ENCODE measurements at places on chromosomes 4 and X.
A peak's percentile ranks its signal among the peaks of the same experiment; 100 is the strongest.

DNA sequence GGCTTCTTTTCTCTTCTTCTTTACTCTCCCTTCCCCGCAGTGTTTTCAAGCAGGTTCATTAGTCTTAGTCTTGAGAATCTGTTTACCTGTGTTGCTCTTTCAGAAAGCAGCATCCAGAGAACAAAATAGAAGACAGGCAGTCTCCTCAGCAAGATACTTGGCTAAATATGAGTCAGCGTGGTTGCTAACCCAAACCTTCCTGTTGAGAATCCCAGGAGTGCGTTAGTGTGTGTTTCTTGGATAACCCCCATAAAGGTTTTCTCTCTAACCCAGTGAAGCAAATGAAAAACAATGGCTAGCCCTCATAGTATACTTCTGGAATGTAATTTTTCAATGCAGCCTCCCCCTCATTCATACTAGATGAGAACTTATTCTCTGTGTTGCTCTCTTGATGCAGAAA is 41.1 kb downstream of the BMPR1B start:
- DNase-seq, result peak; percentile 68

GRCh38 chr4:21882051-21882839 is 66.3 kb downstream of the KCNIP4 start:
- DNase-seq, result peak; percentile 6

- DNase-seq, result no peak
These were observed 29.0 kb upstream of the C4orf50 start for GRCh38 chr4:6047130-6047673.

GRCh38 chr4:46329118-46329976 is 60.6 kb downstream of the GABRA2 start:
- DNase-seq, result no peak

GRCh38 chr4:70752236-70752635 is 30.5 kb downstream of the RUFY3 start:
- DNase-seq, result no peak

- DNase-seq, result no peak
These were observed 161.8 kb downstream of the FAM47A start for GRCh38 chrX:33970028-33970967.

DNA sequence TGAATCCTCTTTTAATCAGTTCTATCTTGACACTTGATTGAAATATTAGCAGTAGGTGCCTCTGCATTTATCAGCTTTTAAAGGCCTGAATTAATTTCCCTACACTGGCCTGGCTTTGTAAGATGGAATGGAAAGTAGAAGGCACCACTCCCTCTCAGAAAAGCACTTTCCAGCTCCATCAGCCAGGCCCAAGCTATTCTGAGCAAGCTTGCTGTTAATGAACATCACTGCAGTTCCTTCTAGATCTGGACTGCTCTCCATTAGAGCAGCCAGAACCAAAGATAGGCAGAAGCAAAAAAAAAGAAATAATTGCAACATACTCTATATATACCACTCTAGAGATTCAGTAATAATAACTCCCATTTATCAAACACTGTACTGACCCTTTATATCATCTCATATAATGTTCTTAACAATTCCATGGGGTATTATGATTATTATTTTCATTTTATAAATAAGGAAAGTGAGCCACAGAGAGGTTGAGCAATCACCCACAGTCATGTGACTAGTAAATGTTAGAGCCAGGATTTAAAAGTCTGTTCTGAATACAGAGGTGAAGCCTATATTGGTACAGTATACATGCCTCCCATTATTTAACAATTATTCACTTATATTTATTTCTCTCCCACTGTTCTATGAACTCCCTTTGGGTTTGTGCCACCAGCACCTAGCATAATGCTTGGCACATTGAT is 39.4 kb upstream of the GPC3 start:
- DNase-seq, result no peak

GRCh38 chr4:16034010-16034748 is 49.6 kb downstream of the PROM1 start:
- peak; percentile 53 for DNase-seq

- no peak for DNase-seq
These were observed 140.0 kb downstream of the TBL1X start for GRCh38 chrX:9604908-9605306.

DNA sequence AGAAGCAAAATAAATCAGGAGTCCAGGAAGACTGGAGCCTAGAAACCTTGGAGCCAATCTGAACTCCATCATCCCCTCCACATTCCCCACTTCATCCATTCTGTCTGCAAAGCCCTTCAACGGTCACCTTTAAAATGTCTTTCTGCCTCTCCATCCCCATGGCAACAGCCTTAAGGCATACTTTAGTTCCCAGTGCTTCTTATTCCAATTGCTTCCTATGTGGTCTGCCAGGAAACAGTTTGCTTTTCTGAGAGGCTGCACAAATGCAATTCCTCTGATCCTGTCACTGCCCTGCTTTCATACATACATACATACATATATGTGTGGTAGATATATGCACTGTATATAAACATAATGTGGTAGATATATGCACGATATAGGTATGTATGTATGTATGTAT is 786 bp upstream of the MAGEH1 start:
- no peak for DNase-seq

GRCh38 chr4:173192375-173193162 is 24.0 kb downstream of the GALNT7 start:
- DNase-seq, result no peak

- DNase-seq, result no peak
These were observed 178.2 kb downstream of the RTL9 start for GRCh38 chrX:110536816-110537215.

- DNase-seq, result peak; percentile 80
These were observed 94.9 kb upstream of the TBC1D9 start for GRCh38 chr4:140851032-140851636.

GRCh38 chr4:110620691-110621327 is 2.1 kb downstream of the PITX2 start:
- no peak for DNase-seq

GRCh38 chr4:7929118-7929951 is 10.3 kb downstream of the AFAP1 start:
- peak; percentile 48 for DNase-seq

DNA sequence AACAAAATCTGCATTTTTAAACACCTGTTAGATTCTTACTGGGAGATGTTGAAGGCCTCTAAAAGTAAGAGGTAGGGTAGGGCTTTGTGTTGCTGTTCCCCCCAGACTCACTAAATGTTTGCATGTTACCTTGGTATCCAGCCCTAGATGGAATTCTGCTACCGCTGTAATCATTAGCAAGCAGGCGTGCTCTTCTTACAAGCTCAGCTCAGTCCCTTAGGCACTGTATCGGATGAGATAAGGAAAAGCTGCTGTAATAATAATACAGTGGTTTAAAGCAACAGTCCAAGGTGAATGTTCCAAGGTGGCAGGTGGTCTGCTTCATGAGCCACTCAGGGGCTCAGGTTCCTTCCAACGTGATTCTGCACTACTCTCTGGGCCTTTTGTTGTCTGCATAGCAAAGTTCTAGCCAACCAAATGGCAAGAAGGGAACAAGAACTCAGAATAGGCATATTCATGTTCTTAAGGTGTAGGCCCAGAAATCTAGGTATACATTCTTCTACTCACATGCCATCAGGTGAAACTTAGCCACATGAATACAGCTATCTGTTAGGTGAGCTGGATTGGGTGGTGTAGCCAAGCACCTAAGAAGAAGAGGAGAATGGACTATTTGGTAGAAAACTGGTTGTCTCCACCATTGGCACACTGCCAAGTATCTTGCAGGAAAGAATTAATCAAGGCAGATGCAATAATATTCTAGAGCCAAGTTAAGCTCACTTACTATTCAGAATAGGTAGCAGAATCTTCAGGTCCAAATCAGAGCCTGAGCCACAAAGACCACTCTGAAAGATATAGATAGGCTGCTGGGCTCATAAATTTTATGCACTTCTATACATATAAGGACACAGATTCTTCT is 46.0 kb downstream of the COQ2 start:
- no peak for DNase-seq

- no peak for DNase-seq
These were observed 661 bp upstream of the RBM41 start for GRCh38 chrX:107119283-107119682.

Data from fibroblast of the aortic adventitia (primary cell).